ENCODE measurements at places on chromosomes 3 and 15. TPM values are rescaled to one million over a fixed set of nuclear protein-coding genes. Genes with fewer than 3 reads are reported as not detected.

SPATA12 gene
- not detected for total RNA-seq

TNNC1 gene
- total RNA-seq = 10.4 TPM

DNA sequence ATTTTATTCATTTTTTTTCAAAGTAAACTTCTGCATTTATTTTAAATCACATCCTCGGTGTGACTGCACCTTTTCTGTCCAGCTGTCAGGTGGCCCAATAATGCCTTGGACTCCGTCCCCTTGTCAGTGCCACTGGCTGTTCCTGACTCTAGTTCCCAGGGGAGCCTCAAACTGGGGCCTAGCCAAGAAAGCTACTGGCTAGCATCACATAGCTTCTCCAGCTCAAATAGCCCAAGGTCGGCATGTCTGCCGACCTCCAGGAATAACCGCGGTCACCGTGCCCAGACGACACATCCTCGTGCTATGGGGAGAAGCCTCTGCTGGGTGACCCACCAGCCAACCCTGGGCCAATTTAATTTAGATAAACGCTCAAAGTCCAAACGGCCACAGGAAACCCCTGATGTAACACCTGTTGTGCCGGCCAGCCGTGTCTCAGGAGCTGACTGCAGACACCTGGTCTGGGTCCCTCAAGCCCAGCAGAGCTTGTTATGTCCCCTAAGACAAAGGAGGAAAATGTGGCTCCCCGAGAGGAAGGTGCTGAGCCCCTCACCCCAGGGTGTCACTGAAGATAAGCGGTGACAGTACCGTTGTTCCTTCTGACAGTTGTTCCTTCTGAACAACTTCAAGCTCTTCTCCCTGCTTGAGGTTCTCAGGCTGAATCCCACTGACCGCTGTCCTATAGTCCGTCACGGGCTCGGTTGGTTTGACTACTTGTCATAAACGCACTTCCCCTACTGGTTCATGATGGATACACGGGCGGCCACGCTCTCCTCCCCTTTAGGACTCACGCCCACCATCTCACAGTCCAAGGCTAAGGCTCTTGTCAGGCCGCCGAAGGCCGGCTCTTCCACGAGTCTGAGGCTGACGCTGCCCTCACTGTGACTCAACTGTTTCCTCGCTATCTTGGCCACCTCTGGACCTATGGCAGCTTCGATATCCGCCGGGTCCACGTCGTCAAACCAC is 126.2 kb downstream of the KLF13 start:
- no peaks in the 10 kb centered on the region for H3K4me1 ChIP-seq
- no peaks in the 10 kb centered on the region for H3K27me3 ChIP-seq
- H3K4me3 ChIP-seq = no peak overlapping the region
- DNase-seq = no peak
- no peaks in the 10 kb centered on the region for H3K36me3 ChIP-seq

GRCh38 chr15:57921371-57921770 is 144.1 kb downstream of the ALDH1A2 start:
- H3K4me3 ChIP-seq = no peak overlapping the region
- no peak overlapping the region for H3K27ac ChIP-seq
- DNase-seq = no peak
